ENCODE measurements at places on chromosomes 16 and 17.

DNA sequence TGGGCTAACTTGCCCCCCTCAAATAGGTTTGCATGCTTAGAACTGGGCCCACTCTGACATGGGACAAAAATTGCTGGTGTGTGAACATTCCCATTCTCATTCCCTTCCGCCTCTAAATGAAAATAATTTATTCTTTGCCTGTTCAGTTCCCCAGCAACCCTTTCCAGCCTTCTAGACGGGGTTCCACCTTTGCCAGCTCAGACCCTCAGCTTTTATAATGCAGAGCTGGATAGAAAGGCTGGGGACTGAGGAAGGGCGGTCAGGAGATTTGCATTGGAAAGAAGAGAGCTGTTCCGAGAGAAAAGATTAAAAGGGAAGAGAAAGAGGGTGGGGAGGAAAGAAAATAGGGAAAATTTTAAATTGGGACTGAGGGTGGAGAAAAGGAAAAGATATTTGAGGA, 151.1 kb upstream of the WSCD1 start:
- DNase-seq: no peak

- no peak for DNase-seq
These were observed 40.9 kb upstream of the MEOX1 start for GRCh38 chr17:43702637-43703036.

GRCh38 chr17:60656499-60656898, 21.2 kb upstream of the BCAS3 start:
- no peak for DNase-seq

DNA sequence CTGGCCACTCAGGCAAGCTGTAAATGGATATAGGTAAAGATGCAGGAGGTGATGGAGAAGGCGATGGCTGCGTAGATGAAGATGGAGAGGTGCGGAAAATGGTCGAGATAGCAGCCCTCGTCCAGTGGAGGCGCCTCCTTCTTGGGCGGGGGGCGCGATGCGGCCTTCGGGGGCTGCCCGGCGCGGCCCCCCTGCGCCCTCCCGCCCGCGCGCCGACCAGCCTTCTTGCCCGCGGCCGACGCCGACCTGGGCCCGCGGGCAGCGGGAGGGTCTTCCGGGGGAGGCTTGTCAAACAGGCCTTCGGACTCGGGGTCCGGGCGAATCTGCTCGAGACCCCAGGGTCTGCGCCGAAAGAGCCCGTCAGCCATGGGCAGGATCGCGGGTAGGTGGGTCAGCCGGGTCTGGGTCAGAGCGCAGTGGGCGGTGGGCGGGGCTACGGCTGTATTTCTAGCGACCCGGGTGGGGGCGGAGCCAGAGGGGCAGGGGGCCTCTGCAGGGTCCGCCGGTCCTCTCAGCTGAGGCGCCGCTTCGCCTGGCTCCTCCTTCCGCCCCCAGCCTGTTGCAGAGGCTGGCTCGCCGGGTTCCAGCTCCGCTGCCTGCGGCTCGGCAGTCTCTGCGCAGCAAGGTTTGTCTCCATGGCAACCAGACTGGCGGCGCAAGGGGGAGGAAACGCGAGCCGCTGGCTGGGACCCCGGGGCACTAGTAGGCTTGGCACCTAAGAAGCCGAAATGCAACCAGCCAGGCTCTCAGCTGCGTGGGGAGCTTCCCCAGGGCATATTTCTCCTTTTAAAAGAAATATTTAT, 14.4 kb downstream of the MIS12 start:
- DNase-seq: peak; percentile 69

DNA sequence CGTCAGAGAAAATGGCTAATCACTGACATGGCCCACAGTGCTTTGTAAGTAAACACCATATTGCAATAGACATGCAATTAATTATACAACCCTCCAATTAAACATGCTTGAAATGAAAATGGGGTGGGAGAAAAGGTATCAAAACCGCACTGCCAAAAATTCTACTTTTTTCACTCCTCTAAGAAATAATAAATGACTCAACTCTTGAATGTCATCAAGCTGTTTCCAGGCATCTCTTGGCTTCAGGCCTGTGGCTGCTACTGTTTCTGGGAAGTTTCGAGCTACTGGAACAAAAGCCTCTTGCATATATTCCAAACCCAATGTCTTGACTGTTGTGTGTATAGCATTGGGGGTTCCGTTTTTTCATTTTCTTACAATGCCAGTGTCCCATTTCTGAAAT, 412.6 kb downstream of the RBFOX1 start:
- DNase-seq: no peak

GRCh38 chr17:39400547-39401411, 647 bp downstream of the FBXL20 start:
- DNase-seq: no peak

DNA sequence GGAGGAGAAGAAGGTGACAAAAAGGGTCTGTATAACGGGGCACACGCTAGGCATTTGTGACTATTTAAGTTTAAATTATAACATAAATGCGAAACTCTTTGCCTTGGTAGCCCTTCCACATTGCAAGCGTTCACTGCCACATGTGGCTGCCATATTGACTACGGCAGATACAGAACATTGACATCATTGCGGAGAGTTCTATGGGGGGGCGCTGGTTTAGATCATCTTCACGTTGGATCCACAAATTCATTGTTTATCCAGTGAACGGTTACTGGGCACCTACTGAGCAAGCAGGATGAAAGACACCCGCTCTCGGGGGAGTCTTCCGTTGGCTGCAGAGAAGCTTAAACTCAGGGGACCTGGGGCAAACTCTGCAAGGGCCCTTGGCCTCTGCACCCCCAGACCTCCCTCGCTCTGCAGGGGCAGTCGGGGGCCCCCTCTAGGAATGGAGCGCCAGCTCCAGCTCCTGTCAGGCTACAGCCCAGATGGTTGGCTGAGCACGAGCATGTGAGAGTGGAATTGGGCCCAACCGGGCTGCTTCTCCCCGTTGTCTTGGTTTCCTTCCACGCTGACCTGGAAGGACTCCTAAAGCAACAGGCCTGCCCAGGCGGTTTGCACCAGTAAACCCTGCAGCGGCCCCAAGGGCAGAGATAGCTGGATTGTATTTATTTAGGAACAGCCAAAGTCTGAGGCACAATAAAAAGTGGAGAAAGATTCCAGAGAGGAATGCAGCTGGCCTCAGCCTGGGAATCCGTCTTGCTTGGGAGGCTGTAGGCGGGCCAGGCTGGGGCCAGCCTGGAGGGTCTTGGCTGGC, 172.2 kb downstream of the SEC14L1 start:
- no peak for DNase-seq

- DNase-seq: no peak
These were observed 46.1 kb downstream of the ANKRD11 start for GRCh38 chr16:89444151-89444723.

DNA sequence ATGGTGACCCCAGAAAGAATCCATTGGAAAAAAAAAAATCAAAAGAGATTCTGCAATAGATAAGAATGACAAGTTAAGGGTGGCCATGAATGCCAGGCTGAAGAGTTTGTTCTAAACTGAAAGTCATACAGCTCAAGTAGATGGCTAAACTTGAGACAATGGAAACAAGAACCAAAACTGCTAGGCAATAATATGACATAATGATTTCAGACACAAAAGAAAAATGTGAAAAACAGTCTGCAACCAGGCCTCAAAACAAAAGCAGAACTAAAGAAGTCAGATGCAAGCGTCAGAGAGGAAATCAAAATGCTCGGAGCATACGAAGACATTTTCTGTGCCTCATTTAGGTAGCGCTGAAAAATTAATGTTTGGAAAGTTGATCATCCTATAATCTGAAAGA, 54.4 kb upstream of the YPEL2 start:
- DNase-seq: no peak

DNA sequence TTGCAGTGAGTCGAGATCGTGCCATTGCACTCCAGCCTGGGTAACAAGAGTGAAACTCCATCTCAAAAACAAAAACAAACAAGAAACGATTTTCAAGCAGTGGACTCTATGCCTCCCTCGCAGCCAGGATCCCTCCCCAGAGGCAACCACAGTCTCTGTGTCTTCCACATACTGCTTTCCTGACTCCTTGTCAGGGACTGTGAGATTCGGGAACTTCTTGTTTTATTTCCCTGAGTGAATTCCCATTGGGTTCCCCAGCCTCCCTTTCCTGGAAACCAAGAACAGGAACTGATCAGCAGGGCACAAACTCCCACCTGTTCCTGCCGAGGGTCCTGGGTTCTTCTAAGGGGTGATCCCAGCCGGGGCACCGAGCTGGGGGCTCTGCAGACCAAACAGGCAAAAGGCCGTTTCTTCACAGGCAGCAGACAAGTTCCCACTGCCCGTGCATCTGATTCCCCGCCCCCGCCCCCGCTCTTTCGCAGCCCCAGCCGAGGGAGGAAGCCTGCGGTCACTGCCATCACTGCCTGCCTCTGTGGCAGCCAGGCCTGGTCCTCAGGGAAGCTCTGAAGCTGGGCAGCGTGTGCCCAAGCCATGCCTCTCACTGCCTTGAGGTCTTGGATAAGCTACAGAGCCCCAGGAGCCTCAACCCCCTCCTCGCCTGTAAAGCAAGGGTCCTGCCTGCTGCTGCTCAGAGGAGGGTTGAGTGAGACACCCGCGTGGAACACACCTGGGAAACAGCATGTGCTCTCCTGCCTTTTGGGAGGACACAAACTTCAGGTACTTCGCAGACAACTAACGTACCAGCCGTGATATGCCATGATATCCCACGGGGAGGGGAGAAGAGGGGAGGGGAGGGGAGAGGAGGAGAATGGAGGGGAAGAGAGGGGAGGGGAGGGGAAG, 5.5 kb upstream of the PIEZO1 start:
- peak; percentile 66 for DNase-seq

- no peak for DNase-seq
These were observed 14.8 kb upstream of the AURKB start for GRCh38 chr17:8224891-8225812.

GRCh38 chr17:53499277-53499676, 323.4 kb upstream of the KIF2B start:
- no peak for DNase-seq

DNA sequence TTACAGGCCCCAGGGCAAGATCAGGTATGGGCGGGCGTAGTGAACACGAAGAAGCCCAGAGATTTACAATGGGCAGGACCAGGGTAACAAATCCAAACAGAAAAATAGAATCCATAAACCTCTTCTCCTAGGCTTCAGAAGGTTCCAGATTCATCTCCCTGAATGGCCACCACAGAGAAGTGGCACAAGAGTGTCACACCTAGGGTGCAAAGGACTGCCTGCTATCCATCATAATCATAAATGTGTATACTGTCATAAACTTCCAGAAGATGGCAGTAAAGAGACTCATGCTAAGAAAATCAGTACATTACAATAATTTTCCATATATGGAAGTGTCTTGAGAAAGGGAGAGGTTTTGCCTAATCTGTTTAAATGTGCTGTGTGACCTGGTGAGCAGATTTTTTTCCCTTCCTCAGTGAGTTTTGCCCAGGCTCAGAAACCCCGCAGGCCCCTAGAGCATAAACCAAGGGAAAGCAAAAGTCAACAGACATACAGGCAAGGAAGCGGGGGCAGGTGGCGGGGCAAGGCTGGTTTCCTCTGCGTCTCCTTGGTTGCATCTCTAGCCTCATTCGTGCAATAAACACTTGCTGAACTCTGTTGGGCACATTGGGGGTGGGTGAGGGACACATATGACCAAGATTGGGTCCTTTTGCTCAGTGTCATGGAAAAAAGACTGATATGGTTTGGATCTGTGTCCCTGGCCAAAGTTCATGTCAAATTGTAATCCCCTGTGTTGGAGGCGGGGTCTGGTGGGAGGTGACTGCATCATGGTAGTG, 92.0 kb upstream of the CDH5 start:
- no peak for DNase-seq

GRCh38 chr17:16987066-16987829, 15.3 kb upstream of the TNFRSF13B start:
- DNase-seq: no peak

DNA sequence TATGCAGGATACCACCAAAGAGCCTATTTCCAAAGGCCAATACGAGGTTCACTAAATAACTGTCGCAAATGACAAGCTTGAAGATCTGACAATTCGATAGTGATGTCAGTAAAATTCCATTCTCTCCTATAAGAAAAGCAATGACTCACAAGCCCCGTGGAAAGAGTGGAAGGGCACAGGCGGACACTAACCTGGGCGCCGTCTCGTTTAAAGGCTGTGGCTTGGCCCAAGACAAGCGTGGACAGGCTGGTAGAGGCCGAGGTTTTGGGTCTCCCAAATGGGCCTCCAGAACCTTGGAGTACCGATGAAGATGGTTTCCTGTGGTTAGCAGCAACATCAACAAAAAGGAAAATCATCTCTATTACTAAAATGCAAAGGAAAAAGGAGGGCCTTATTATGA, 16.5 kb upstream of the SLC38A8 start:
- DNase-seq: no peak

GRCh38 chr17:38636054-38636453, 30.3 kb upstream of the SRCIN1 start:
- DNase-seq: no peak

DNA sequence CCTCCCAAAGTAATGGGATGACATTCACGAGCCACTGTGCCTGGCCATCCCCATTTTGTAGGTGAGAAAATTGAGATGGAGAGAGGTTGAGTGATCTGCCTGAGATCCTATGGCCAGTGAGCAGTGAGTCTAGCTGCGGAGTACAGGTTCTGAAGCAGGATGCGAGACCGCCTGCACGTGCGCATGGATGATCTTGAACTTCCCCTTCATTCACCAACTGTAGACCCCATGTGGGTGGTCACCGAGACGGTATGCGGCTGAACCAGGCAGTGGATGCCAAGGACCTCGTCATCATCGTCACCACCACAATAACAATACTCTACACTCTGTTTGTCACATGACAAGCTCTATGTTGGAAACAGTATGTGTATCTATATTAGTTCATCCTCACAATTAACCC, 6.2 kb upstream of the SPNS3 start:
- DNase-seq: no peak

DNA sequence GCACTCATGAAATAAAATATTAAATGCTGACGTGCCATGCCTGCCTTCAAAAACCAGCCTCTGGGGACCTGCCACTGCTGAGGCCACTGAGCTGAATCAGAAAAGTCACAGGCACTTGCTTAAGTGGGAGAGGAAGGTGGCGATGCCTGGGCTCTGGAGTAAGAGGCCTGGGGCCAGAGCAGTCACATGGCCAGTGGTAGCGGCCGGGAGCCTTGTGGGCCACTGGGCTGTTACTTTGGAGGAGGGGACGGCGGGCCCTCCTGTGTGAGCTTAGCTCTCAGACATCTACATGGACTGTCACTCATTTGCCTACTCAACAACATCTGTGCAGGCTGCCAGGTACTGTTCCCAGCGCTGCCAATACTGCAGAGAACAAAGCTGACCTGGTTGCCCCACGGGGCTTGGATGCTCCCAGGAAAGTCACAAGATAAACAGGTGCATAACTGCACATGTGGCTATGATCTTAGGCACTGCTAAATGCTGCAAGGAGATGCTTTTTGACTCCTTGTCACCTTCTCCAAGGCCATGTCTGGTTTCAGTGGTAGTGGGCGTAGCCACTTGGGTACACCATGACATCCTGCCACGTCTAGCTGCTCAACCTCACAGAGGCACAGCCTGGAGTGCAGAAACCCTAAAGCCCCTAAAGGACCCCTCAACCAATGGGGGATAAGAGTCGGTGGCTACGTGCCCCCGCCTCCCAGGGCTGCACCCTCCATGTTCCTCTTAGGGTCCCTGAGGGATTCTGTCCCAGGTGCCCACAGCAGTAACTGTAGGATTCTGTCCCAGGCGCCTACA, 11.6 kb downstream of the COTL1 start:
- no peak for DNase-seq

All from activated naive CD4-positive, alpha-beta T cell treated with anti-CD3 and anti-CD28 coated beads, Interleukin-2, amount 50 U/mL, for 72 hours (primary cell).